ENCODE measurements at places on chromosomes 1 and 21.

DNA sequence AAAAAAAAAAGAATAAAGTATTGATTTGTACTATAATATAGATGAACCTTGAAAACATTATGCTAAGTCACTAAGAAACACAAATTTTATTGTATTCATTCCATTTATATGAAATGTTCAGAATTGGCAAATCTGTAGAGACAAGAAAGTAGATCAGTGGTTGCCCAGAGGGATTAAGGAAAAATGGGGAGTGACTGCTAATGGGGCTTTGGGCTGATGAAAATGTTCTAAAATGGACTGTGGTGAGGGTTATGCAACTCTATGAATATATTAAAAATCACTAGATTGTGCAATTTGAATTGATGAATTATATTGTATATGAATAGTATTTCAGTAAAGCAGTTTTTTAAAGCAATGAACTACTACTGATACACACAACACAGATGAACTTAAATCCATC, 10.0 kb downstream of the GDAP2 start:
- DNase-seq: no peak

DNA sequence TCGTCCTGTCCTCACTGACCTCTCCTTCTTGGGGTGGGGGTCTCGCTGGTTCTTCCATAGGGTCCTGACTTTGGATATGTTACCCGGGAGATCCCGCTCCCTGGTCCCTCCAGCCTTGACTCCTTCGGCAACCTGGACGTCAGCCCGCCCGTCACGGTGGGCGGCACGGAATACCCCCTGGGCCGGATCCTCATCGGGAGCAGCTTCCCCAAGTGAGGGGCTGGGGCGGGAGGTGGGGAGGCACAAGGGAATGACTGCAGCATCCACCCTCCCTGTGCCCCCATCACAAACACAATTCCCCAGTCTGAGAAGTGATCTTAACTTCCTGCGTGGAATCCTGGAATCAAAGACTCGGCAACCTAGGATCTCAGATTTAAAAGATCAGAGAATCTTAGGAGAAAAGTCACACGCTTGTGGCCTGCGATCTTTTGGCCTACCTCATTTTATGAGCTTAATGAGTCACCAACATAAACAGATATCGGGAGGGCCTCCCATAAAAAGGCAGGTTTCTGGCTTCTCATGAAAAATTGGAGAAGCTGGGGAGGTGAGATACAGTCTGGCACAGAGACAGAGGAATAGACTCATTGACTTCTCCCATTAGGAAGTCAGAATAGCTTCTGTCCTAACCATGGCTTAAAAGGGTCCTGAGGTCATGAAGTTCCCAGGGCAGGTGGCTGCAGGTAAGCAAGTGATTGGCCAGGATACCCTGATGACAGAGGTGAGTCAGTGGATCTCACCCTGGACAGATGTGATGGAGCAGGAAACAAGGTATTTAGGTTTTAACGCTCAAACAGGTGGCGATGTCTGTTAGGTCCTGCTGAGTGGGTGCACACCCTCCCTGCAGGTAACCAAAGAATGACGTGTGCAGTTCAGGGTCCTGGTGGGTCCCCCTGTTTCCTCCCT, 15.9 kb upstream of the PADI3 start:
- no peak for DNase-seq

DNA sequence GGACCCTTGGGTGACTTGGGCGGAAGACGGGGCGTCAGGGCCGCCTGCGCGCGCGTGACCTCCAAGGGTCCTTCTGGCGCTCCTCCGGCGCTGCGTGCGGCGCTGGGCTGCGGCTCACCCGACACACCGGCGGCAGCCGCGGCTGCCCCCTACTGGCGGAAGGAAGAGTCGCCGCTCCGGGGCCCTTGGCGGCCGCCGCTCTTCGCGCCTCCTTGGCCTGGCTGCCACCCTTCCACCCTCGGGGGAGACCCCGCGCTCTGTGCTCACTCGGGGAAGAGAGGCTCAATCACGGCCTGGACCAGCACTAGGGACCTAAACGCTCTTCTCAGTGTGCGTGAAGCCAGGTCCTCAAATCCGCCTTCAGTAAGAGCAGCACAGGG, 89.7 kb downstream of the DMRTA2 start:
- peak; percentile 49 for DNase-seq

DNA sequence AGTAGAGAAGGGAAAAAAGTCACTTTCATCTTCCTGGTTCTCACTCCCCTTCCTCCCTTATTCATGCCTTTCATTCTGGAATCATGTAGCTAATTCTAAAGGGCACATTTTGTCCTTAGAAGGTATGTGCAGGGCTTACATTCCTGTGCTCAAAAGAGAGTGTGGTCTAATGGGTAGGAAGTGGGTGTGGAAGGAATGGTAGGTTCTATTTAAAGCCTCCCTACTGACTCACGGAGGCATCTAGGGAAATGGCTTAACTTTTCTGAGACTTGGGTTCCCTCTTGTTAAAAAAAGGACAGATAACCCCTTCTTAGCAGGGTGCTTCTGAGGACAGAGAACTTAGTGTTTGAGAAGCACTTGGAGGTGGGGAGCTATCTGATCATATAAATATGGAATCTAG, 249.3 kb upstream of the DUSP10 start:
- DNase-seq: no peak

GRCh38 chr1:106700211-106700610, 356.3 kb upstream of the PRMT6 start:
- DNase-seq: no peak

GRCh38 chr1:167054531-167054930, 35.6 kb downstream of the GPA33 start:
- DNase-seq: no peak

Data from NCI-H2029 (cell line).